ENCODE measurements at places on chromosomes 2 and 18. TPM values are rescaled to one million over a fixed set of nuclear protein-coding genes. Genes with fewer than 3 reads are reported as not detected.

TSPYL6 gene
- total RNA-seq, result not detected

ZDBF2 gene
- 23.4 TPM for total RNA-seq

PARD3B gene
- total RNA-seq, result 9.7 TPM

ZSCAN30 gene
- total RNA-seq, result 20.0 TPM

NEB gene
- 1,145 TPM for total RNA-seq

CAVIN2 gene
- 56.5 TPM for total RNA-seq

LTBP1 gene
- total RNA-seq, result 14.4 TPM

MFSD2B gene
- total RNA-seq, result not detected

DNA sequence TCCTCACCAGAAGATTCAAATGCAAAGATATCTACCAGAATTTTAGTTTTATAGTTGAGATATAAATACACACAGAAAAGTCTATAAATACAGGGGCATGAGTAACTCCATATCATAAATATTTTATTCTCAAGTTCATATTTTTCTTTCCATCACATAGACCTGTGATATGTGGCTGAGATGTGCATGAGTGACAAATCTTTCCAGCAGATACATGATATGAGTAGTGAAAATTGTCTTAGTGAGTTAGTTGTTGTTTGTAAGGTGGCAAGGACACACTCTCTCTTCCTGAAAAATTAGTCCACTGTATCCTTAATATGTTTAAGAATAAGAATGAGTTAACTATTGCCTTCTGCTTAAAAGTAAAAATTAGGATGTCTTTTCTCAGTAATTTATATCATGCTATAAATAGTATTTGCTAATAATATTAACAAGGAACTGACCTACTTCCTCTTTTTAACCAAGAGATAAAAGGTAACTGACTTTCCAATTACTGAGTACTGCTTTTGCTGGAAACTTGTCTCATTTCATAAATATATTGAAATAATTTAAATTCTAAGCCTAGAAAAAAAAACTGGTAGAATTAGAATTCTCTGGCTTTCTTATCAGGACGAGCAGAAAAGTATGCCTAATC lies 85.2 kb upstream of the SESTD1 start:
- DNase-seq, result no peak

GRCh38 chr2:241821460-241822263 lies 12.7 kb downstream of the NEU4 start:
- DNase-seq, result no peak

DNA sequence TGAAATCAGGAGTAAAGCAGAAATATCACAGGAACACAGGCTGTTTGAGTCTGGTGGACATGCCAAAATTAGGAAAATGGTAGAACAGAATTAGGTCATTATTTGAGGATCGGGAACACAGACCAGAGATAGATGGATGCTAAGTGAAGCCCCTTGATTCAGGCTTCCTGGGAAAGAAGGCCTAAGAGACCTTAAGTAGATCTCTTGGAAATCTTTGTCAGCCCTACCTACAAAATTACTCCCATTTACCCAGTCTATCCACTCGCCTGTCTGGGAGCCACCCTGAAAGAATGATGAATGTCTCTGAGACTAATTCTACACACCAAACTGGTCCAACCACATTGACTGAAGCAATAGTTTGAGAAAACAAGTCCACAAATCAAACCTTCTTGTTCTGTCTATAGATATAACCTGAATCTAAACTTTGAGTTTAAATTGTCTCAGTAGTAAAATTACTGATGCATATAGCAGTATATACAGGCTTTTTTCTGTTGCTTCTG lies 36.6 kb upstream of the TANK start:
- DNase-seq, result no peak

GRCh38 chr2:67792681-67793091 lies 270.1 kb downstream of the C1D start:
- DNase-seq, result no peak

GRCh38 chr2:19111354-19111753 lies 247.1 kb downstream of the OSR1 start:
- DNase-seq, result no peak

- no peak for DNase-seq
Measured at GRCh38 chr2:3462493-3463104, 56.7 kb downstream of the ADI1 start.

DNA sequence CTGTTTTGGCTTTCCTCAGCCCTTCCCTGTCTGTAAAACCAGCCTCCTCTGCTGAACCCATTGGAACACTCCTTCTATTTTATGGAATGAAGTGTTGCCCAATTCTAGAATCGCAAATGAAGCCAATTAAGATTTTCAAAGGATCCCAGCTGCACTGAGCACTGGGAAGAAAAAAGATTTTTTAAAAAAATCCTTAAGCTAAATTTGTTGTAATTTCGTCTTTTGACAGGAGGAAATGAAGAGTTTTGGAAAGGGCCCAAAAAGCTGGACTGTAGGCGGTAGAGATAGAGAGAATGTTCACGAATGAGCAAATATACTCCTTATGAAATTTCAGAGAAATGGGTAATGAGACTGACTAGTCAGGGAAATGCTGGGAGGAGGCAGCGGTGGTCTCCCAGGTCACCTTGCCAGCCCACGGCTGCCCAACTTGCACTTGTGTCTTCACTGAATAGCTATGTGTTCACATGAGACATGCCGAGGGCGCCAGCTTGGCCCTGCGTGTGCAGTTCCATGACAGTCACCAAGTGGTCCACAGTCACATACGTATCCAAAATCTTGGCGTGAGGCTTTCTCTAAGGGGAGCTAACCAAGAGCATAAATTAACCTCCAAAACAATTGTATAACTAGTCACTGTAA lies 69.9 kb downstream of the SGPP2 start:
- DNase-seq, result no peak

GRCh38 chr2:96074156-96074555 lies 39.4 kb upstream of the GPAT2 start:
- no peak for DNase-seq

- no peak for DNase-seq
Measured at GRCh38 chr2:53429901-53430300, 337.7 kb upstream of the CHAC2 start.

GRCh38 chr18:24490539-24490938 lies 30.1 kb downstream of the HRH4 start:
- DNase-seq, result peak; percentile 75

GRCh38 chr2:124563426-124563825 lies 538.3 kb downstream of the CNTNAP5 start:
- no peak for DNase-seq

- DNase-seq, result no peak
Measured at GRCh38 chr2:241904011-241904718, 34.6 kb downstream of the RTP5 start.

DNA sequence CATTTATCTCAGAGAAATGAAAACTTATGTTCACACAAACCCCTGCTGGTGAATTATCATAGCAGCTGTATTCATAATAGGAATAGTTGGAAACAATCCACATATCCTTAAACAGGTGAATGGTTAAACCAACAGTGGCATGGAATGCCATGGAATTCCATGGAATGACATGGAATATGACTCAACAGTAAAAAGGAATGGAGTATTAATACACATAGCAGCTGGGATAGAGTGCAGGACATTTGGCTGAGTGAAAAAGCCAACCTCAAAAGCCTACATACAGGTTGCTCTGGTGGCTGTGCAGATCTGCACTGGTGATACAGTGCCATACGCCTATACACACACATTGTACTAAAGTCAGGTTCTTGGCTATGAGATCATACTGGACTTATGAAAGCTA lies 69.5 kb downstream of the FAM168B start:
- peak; percentile 63 for DNase-seq

GRCh38 chr2:104430359-104430740 lies 423.6 kb upstream of the POU3F3 start:
- DNase-seq, result no peak

GRCh38 chr2:12824351-12824777 lies 107.6 kb downstream of the TRIB2 start:
- DNase-seq, result peak; percentile 51

DNA sequence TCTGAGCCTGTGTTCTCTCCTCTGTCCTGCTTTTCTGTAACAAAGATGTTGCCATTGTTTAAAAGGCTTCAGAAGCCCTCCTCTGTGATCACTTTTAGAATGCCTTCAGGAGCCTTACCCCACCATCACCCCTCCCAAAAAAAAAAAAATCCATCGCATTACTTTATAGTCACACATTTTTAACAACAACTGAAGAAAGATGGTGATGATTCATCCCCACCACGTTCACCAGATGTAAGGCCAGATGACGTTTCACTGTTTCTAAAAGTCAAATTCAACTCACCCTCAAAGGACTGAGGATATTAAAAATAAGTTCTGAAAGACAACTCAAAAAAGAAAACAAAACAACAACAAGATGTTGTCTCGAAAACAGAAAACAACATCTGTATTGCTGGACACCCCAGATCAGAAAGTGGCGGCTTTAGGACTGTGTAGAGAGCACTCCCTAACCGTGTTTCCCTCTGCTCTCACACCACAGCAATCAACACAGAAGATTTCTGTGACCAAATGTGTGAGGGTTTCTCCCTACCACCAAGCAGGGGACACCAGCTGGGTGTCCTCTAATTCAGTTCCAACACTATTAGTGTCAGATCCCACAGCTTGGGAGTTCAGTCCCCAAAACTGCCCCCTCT lies 61.9 kb upstream of the CREB1 start:
- DNase-seq, result peak; percentile 42

GRCh38 chr18:29062921-29063320 lies 886.0 kb upstream of the CDH2 start:
- DNase-seq, result no peak

GRCh38 chr2:224086226-224086914 lies 47.3 kb upstream of the SERPINE2 start:
- peak; percentile 89 for DNase-seq

DNA sequence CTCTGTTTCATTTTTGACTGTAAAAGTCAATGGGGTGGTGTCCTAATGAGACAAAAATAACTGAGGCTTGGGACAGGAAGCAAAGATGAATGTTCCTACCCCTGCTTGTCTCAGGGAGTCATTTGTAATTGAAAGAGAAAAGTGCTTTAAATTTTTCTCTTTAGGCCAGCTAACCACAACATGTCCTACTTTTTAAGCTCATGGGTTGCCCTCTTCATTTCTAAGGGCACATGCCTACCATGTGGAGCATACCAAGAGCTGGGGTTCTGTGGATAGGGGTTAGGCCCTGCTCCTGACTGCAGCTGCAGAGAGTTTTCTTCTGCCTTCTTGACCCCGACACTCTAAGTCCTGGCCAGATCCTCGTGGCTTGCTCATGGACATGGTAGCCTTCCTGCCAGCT lies 96.8 kb upstream of the ARL4C start:
- peak; percentile 35 for DNase-seq

- DNase-seq, result no peak
Measured at GRCh38 chr2:229831805-229832509, 89.9 kb downstream of the TRIP12 start.

- no peak for DNase-seq
Measured at GRCh38 chr2:144261966-144262365, 258.0 kb downstream of the ZEB2 start.

DNA sequence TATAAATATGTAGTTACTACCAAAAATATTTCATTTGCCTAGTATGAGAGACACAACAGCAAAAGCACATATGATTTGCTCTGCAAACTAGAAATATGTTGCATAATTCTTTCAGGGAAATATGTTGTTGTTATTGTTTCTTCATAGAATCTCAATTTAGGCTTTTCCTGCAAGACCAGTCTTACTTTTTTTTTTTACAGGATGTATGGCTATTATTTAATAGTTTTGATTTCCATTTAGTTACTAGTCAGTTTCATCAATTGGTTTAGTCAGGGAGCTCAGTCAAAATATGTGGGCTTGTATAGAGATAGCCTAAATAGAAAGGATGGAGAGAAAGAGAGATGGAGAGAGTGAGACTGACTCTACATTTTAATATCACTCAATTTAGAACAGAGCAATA lies 6.1 kb downstream of the LRP1B start:
- no peak for DNase-seq

DNA sequence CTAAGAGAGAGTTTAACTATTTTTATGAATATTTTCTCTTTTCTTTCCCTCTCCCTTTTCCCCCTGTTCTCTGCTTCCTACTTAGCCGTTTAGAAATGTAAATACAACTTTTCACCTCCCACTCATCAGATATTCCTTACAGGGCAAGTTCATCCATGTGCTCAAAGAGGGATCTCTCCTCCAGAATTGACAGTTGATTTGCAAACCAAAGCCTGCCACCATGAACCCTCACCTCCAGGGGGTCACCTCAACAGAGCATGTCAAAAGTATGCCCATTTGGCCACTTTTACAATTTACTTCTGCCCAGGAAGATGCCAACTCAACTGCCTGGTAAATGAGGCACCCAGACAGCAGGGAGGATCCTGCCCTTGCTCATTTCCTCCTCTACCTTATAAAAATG lies 149.2 kb upstream of the GYPC start:
- no peak for DNase-seq

DNA sequence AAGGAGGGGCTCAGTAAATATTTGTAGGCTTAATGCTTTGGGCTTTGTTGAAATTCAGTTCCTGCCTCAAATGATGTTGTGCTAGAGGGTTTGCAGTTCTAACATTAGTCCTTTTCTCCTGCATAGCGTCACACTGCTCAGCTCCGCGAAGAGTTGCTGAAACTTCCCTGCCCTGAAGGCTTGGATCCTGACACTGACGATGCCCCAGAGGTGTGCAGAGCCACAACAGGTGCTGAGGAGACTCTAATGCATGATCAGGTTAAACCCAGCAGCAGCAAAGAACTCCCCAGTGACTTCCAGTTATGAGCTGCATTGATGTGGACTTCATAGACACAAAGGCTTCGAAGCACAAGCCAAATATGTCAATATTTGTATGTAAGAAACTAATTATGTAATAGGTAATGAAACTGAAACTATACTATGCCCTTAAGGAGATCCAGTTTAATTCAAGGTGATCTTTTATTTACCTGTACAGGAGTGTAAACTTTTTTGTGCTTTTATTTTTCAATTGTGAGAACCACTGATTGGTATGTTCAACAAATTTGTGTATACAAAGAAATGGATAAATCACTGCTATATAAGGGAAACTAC lies 10.2 kb upstream of the TTC27 start:
- no peak for DNase-seq

DNA sequence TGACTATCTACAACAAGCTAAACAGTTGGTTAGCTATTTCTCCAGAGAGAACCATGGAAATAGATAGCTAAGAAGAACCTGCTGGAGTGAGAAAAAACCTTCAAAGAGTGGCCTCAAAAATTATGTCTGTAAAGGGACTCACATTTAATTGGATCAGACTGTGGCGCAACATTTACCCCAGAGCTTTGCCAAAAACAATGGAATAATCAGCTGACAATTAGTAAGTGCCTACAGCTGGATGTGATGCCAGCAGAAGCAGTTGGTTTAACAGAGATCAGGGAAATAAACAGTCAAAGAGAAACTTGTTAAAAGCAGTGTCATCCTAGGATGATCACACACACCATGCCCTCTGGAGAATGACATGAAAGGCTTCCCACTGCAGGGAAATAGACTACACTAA lies 310.7 kb downstream of the CLIP4 start:
- peak; percentile 19 for DNase-seq

DNA sequence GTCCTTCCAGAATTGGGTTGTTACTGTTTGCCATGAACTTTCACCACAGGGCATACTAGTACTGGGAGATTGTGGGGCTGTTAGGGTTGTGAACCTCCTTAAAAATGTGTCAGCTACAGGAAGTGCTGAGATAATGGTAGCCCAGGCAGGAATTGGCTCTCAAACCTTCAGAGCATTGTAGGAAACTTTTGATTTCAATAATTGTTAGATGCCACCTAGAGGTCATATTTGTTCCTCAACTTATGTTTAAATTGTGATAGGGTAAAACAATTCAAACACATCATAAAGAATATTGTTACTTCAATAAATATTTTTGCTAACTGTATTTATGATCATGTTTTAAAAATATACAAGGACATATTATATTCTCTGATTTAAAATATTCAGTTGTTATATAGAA lies 594.6 kb downstream of the ADCYAP1 start:
- no peak for DNase-seq

Data from myocyte (in vitro differentiated cells).